Mesothelial cell of epicardium (in vitro differentiated cells): ENCODE measurements at places on chromosomes 16 and 17.

- DNase-seq, result peak; percentile 53
Observed at GRCh38 chr17:79183293-79184158, 108.9 kb downstream of the ENGASE start.

DNA sequence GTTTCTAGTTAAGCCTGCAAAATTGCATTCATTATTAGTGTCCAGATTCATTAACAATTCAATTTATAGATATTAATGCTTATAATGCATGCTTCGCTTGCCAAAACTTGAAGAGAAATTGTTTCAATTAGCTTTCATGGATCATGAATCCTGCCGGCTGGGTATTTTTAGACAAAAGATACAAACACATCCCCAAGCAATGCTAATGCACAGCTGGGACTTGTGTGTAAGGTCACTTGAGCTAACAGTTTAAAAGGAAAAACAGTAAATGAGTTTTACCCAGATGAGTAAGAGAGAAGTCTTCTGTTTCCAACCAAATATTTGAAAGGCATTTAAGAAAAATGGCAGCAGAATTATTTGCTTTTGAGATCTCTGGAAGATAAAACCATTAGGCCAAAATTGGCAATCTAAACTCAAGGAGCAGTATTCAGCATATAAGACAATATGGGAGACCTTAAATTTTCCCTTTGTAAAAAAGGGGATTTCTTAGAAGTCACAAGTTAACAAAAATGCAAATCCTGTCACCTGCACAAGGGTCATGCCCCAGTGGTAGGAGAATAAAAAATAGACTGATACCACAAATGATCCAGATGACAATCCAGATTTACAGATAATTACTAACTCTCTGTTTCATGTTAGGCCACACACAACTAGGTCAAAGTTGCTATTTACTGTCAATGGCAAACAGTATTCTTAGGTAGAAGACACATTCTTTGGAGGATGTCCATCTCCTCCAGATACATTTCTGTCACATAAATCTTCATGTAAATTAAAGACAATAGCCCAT lies 418.4 kb upstream of the PMFBP1 start:
- DNase-seq, result no peak

- DNase-seq, result no peak
Observed at GRCh38 chr16:67946128-67946569, 2.2 kb upstream of the LCAT start.

- DNase-seq, result no peak
Observed at GRCh38 chr17:73711184-73711583, 66.9 kb upstream of the SDK2 start.

DNA sequence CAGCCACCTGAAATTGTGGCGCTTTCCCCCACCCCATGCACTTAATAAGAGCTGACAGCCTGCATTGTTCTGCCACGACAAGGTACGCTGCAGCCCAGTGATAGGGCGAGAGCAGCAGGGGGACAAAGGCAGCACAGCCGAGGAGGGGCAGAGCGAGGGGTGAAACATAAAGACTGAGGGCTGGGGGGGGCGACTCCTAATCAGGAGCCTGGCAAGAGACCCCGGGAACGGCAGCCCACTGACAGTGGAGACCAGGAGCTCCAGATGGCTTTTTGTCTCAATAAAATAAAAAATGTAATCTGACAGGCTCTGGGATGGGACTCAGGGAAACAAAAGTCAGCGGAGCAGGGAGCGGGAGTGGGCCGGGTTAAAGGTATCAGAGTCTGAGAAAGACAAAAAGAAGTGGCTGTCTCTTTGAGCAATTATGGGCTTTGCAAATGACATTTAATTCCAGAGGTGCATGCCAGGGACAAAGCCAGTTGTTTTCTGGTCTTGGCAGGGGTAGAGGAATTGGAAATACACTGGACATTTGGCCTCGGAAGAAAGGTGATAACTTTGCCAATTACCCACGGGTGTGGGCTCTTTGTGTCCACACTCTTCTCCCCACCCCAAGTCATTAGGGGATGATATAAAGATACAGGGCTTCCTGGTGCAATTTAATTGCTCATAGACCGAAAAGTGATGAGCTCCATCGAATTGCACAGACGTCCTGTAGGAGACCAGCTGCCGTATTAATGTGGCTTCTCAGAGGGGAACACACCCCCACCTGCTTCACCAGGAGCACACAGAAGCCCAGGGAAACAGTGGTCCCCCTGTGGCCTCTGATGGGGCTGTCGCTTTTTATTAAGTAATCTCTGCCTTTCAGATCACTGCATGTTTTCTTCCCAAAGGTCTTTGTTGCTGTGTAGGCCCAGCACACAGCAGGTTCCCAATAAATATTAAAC lies 17.6 kb upstream of the CCDC182 start:
- no peak for DNase-seq

DNA sequence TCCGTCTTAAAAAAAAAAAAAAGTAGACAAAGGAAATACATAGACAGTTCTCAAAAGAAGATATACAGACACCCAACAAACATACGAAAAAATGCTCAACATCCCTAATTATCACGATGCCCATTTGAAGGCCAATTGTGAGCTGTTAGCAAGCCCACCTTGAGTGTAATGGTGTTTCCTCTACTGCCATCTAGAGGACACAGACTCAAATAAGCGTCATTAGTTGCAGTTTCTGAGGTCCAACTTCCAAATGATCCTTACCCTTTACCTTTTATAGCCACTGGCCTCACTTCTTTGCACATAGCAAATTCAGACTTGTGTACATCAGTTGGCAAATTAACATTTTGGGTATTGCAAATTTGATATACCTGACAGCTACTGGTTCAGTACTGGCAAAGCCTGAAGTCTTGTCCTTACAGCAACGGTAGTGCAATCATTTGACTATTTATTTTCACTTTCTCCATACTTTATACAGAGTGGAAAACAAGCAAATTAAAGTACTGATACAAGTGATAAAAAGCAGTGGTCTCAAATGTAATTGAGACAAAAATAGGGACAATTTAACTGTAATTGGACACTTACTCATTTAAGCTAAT lies 536.3 kb upstream of the EEF2KMT start:
- no peak for DNase-seq

GRCh38 chr17:74373838-74374606 lies 6.7 kb downstream of the GPR142 start:
- no peak for DNase-seq

DNA sequence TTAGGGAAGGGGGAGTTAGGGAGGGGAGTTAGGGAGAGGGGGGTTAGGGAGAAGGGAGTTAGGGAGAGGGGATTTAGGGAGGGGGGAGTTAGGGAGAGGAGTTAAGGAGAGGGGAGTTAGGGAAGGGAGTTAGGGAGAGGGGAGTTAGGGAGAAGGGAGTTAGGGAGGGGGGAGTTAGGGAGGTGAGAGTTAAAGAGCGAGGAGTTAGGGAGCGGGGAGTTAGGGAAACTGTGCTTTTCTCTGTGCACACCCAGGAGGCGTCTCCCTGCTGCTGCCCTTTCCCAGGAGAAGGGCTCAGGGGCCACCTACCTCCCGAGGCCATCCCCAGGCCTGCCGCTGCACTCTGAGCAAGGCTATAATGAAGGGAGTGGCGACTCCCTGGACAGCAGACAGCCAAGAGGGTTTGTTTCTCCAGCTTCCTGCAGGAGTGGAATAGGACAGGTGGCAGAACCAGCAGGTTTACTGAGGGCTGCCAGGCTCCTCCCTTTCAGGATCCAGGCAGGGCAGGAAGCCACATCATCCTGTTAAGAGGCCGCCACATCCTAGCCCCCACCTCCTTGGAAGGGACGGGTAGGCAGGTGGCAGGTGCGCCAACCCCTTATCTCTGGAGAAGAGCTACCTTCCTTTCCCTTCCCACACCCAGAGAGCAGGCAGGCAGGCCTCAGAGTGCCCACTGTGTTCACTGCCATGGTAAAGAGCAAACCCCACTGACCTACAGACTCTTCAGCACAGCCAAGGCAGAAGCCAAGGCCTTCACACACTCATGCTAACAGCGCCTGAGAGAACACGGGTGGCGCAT lies 4.3 kb downstream of the CANT1 start:
- no peak for DNase-seq

- DNase-seq, result no peak
Observed at GRCh38 chr16:89867918-89868317, 5.5 kb upstream of the TCF25 start.

- DNase-seq, result no peak
Observed at GRCh38 chr16:62692685-62693084, 656.4 kb upstream of the CDH8 start.

GRCh38 chr16:72677662-72678447 lies 370.1 kb downstream of the ZFHX3 start:
- DNase-seq, result no peak

DNA sequence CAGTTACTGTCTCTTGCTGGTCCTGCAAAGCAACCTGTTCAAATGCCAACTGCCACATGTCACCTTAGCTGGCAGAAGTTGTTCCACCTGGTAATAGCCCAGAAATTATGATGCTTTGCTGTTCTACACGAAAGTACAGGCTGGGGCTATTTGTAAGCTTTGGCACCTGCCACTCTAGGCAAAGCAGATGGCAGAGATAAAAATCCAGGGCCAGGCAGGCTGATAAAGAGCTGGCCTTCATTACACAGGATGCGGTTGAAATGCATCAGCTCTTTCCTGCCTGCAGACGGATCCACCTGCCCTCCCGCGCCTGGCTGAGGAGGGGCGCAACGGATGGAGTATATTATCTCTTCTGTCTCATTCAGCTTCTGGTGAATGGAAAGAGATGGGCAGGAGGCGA lies 29.3 kb upstream of the KDM8 start:
- DNase-seq, result no peak

DNA sequence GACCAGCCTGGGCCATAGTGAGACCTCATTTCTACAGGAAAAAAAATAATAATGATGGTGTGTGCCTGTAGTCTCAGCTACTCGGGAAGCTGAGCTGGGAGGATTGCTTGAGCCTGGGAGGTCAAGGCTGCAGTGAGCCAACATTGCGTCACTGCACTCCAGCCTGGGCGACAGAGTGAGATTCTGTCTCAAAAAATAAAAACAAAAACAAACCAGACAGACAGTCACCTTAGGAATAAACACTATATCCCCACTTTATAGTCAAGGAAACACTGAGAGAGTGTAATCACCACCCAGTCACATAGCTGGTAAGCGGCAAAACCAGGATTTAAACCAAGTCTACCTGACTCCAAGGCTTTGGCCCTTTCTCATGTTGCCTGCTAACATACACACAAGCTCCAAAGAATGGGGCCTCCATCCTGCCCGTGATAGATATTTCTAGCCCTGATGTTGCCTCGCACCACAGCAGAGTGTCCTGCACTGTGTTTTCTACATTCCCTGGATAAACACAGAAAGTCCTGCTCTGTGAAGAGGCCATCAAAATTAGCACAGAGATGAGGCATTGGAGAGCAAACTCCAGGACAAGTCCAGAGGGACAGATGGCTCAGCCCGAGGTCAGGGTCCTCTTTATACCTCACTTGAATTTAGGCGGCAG lies 66.1 kb upstream of the SMURF2 start:
- no peak for DNase-seq
